ENCODE measurements at places on chromosomes 2 and 18. TPM values are rescaled to one million over a fixed set of nuclear protein-coding genes. Genes with fewer than 3 reads are reported as not detected.

- no peaks in the 10 kb centered on the region for H3K4me1 ChIP-seq
- DNase-seq = no peak
- no peaks in the 10 kb centered on the region for H3K36me3 ChIP-seq
- H3K27me3 ChIP-seq = peaks cover 2% of the 10 kb centered on the region
- H3K27ac ChIP-seq = no peak overlapping the region
Measured at GRCh38 chr2:168449419-168449818, 6.7 kb upstream of the CERS6 start.

- no peaks in the 10 kb centered on the region for H3K36me3 ChIP-seq
- H3K4me1 ChIP-seq = no peaks in the 10 kb centered on the region
- DNase-seq = peak; percentile 63
- no peak overlapping the region for H3K4me3 ChIP-seq
- no peak overlapping the region for H3K27ac ChIP-seq
Measured at GRCh38 chr2:192286093-192286701, 91.5 kb upstream of the TMEFF2 start.

GRCh38 chr2:64731263-64731643 lies 77.5 kb upstream of the SERTAD2 start:
- peaks cover 4% of the 10 kb centered on the region for H3K4me1 ChIP-seq
- no peak for DNase-seq
- no peak overlapping the region for H3K4me3 ChIP-seq
- H3K27me3 ChIP-seq = no peaks in the 10 kb centered on the region

NEURL3 gene
- not detected for total RNA-seq

Data from IMR-90 (cell line).